Natural killer cell (primary cell): ENCODE measurements at places on chromosomes 7 and 10. TPM values are rescaled to one million over a fixed set of nuclear protein-coding genes. Genes with fewer than 3 reads are reported as not detected.

GRCh38 chr10:3805201-3805790 is 20.3 kb upstream of the KLF6 start:
- DNase-seq = peak; percentile 91

GRCh38 chr10:10270126-10271050 is 747.3 kb upstream of the CELF2 start:
- no peak for DNase-seq

DNA sequence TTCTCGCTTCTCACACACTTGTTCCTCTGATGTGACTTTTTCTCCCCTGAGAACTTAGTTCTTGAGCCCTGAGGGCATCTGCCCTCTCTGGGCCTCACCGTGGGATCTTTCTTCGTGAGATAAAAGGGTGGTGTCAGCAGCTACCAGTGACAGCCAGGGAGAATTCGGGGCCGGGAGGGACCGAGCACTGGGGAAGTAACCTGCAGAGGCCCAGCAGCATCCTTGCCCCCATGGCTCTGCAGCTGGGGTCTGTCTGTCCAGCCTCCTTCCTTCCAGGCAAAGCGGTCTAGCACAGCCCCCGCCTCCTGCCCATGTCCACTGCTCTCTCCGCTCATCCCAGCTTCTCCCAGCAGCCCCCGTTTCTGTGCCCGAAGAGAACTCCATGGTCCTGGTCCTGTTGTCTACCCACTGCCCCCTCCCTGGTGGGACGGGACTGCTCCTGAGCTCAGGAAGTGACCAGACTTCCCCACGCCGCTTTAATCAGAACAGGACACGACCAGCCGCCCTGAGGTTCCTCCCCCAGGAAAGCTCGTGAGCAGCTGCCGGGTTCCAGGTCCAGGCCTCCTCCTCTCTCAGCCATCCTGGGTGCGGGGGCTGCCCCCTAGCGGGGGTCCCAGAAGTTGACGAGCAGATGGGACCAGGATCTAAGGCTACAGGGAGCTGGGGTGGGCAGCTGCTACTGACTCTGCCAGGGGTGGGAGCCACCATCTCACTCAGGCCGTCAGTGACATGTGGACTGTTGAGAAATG is 187.5 kb downstream of the WDR37 start:
- no peak for DNase-seq

DNA sequence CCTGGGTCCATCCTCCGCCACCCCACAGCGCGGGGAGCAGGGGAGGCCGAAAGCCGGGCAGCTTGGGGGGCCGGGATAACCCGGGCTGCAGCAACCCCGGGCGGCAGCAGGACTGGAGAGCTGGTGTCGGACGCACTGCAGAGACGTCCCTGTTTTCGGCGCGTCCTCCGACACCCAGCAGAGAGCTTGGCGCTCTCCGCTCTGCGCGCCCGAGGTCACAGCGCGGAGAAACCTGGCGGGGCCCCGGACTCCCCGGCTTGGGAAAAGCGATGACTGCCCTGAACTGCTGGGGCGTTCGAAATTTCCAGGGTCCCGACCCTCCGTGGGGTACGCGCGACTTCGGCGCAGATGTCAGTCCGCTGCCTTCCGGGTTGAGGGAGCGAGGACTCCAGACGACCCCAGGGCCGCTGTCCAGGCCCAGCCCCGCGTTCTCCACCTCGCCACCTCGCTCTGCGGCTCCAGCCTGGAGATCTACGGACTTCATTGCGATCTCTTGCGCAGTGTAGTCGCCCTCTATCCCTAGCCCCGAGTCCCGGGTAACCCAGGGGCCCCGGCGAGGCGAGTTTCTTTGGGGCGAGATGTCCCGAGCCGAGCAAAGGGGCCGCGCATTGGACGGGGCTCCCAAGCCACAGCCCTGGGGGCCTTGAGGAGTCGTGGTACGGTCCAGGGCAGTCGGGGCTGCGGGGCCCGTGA is 617 bp upstream of the FOXI2 start:
- no peak for DNase-seq

The GIMAP4 gene
- total RNA-seq = 105 TPM
